Skeletal muscle cell (primary cell): ENCODE measurements at places on chromosomes 6 and 20.

DNA sequence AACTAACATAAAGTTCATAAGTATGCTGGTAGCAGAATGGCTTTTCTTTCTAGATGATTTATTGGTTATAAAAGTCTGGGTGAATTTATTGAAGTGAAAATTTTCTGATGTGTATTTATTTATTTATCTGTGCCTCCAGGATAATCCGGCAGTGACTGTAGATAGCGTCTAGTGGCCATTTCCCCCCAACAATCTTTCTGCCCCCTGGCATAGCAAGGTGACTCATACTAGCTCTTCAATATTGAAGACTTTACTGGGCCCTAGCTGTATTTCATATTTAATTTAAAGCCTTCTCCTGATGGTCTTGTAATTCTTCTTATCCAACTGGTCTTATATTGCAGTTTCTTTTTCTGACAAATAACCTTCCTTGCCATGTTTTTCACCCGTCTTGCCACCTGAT is 154.1 kb upstream of the SGK1 start:
- no peak for DNase-seq

- no peak for DNase-seq
Measured at GRCh38 chr20:33687370-33687915, 1.3 kb upstream of the E2F1 start.

DNA sequence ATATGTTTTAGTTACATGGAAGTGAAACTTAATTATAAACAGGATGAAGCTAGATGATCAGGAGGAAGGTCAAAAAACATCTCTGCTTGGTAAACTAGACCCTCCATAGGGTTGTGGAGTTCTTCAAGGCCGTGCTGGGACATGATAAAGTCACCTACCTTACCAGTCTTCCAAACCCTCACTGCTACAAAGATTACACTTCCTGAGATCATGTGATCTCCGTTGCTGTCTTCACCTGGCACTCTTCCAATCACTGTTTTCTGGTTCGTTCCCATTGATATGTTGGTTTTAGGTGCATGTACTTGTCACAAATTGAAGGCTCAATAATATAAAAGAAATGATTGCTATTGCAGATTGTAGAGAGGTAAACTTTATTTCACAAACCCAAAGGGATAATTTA is 161.5 kb upstream of the MAN1A1 start:
- DNase-seq = no peak

DNA sequence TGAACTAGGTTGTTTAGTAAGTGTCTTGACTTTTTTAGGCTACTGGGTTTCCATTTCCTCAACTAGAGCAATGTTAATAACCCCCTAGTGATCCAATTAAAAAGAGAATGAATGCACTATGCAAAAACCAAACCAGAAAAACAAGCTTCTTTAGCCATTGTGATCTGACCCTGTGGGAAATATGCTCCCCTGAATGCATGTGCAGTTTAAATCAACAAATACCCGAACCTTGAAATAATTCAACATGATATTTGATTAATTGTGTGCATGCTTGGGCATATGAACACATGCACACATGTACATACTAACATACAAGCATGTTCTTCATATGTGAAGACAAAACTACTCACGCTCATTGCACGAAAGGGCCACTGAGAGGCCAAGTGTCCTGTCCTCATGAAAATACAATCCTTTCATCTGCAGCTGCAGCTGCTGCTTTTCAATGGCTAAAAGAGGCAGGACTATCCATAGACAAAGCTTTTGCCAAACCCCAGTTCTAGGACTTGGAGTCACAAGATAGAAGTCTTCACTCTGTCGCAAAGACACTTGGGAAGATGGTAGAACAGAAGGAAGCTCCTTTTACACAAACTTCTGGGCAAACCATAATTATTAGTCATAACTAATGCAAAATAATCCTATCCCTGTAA is 207.1 kb upstream of the POU3F2 start:
- DNase-seq = no peak

- peak; percentile 49 for DNase-seq
Measured at GRCh38 chr20:13995086-13995665, at the start of gene MACROD2. Gene MACROD2 (plus strand): TSS chr20:13995516.

DNA sequence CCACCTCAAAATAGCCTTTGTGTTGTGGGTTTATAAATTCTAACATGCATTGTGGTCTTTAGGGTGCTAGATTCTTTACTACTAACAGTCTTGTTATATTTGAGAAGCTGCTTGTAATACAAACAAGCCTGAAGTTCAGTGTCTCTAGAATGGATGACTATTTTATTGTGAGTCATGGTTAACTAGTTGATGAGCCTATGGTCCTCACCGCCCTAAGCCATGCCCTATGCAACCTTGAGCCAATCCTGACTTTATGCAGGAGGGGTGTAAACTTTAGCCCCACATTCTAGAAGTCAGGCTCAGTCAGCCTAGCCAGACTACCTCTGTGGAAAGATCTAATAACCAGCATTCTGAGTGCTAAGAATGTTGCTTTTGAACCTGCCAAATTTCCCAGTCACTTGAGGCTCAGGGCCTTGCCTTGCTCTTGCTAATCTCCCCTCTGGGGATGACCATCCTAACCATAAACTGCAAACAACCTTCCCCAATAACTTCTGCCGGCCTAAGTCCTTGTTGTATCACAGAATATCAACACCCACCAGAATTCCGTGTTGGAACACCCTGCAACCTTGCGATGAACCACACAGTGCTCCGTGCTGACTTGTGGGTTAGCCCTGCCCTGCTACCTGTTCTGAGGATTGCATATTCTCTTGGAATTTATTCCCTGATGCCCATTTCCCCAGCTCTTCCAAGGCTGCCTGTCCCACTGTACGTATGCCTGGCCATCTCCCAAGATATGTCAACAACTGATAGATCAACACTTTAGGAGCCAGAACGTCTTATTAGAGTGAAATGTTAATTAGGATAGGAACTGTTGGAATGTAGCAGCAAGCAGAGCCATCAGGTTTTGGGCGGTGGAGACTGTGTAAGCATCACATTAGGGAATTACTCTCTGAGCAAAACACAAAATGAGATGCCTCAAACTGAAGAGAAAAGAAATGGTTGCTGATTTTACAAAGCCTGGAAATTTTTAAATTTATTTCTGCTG is 71.7 kb upstream of the CEP85L start:
- DNase-seq = no peak
